ENCODE measurements at places on chromosomes 11 and 22. TPM values are rescaled to one million over a fixed set of nuclear protein-coding genes. Genes with fewer than 3 reads are reported as not detected.

PLAAT3 gene
- total RNA-seq = 41.0 TPM

DNA sequence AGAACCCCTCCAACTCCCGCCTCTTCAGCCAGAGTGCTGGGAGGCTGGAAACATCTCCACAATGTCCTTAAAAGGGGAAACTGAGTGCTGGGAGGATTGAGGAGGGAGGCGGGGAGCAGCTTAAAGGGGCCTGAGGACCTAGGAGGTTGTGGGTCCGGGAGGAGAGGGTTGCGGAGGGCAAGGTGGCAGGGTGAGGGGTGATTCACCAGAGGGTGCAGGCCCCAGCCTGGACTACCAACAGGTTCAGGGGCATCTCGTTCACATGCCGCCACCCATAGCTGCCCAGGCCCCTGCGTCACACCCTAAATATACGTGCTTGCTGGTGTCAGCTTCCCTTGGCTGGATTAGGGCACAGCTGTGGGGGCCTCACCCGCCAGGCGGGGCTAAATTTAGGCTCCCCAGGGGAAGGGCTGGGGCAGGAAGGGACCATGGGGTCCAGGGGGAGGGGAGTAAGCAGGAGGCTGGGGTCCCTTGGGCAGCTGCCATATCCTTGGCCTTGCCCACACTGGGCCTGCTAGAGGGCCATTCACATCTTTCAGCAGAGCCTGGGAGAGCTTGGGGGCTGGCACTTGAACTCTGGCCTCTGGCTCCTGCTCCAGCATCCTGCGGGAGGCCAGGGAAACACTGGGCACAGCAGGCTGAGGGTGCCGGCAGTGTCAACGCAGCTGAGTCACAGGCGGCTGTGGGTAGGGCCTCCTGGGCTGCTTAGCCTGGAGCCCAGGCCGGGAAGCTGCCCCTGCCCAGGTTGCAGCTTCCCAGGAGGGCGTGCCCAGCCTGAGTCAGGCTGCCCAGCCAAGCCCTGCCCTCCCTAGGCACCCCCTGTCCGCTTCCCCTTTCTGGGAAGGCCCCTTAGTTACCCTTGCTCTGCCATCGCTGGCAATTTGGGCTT lies 1.3 kb downstream of the EHBP1L1 start:
- no peak for DNase-seq
- peaks cover 31% of the 10 kb centered on the region for H3K27me3 ChIP-seq
- H3K4me3 ChIP-seq = no peak overlapping the region
- no peak overlapping the region for H3K27ac ChIP-seq
- peaks cover 2% of the 10 kb centered on the region for H3K4me1 ChIP-seq
- no peaks in the 10 kb centered on the region for H3K36me3 ChIP-seq

DNA sequence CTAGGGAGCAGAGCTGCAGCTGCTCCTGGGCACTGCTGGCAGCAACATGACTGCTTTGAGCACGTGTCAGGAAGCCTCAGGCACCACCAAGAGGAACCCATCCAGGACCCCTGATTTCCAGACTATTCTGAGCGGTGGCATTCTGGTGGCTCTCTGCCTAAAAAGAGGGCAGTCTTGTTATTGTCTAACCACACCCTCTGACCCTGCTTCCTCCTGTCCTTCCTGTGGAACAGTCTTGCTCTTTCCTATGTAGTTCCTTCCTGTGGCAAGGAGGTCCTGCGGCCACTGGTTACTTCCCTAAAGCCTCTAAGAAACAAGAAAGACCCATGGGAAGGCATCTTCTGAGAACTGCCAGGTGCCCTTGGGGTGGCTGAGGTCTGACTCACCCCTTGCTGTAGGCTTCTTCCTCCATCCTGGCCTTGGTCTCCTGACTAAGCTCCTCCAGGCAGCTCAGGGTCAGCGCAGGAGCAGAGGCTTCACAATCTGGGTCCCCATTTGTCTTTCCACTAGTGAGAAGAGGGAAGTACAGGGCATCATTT lies 13.1 kb upstream of the LYVE1 start:
- H3K4me3 ChIP-seq = no peak overlapping the region
- DNase-seq = no peak
- H3K36me3 ChIP-seq = no peaks in the 10 kb centered on the region
- H3K4me1 ChIP-seq = peaks cover 15% of the 10 kb centered on the region
- no peaks in the 10 kb centered on the region for H3K27me3 ChIP-seq
- H3K27ac ChIP-seq = no peak overlapping the region

- H3K27ac ChIP-seq = no peak overlapping the region
- no peaks in the 10 kb centered on the region for H3K36me3 ChIP-seq
- H3K4me1 ChIP-seq = no peaks in the 10 kb centered on the region
- no peak for DNase-seq
- no peak overlapping the region for H3K4me3 ChIP-seq
- peaks cover 60% of the 10 kb centered on the region for H3K27me3 ChIP-seq
Observed at GRCh38 chr11:130786586-130786985, 129.7 kb downstream of the SNX19 start.

GRCh38 chr11:66470015-66470414 lies 3.3 kb downstream of the PELI3 start:
- no peak overlapping the region for H3K27ac ChIP-seq
- DNase-seq = peak; percentile 69
- H3K27me3 ChIP-seq = no peaks in the 10 kb centered on the region
- H3K4me3 ChIP-seq = no peak overlapping the region
- no peaks in the 10 kb centered on the region for H3K36me3 ChIP-seq

- H3K36me3 ChIP-seq = no peaks in the 10 kb centered on the region
- no peaks in the 10 kb centered on the region for H3K27me3 ChIP-seq
- no peak for DNase-seq
- H3K27ac ChIP-seq = no peak overlapping the region
Observed at GRCh38 chr11:69010361-69010891, 2.6 kb downstream of the MRGPRF start.

DNA sequence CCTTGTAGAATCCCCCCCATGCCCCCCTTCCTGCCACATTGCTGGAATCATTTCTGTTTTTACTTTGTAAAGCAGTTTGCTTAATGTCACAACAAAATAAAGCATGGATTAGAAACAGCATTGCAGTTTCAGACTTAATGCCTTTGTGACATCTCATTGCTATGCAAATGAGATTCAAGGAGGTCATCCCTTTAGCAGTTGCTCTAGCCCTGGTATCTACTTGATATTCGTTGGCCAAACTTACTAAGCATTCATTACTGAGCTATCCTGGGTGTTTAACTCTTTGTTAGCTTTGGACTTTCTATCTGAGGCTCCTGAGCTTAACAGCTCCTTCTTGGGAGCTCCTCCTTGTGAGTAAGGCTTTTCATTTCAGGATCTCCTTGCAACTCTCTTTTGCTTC lies 16.3 kb downstream of the FAT3 start:
- no peak for DNase-seq
- H3K27me3 ChIP-seq = no peaks in the 10 kb centered on the region
- no peaks in the 10 kb centered on the region for H3K36me3 ChIP-seq

DNA sequence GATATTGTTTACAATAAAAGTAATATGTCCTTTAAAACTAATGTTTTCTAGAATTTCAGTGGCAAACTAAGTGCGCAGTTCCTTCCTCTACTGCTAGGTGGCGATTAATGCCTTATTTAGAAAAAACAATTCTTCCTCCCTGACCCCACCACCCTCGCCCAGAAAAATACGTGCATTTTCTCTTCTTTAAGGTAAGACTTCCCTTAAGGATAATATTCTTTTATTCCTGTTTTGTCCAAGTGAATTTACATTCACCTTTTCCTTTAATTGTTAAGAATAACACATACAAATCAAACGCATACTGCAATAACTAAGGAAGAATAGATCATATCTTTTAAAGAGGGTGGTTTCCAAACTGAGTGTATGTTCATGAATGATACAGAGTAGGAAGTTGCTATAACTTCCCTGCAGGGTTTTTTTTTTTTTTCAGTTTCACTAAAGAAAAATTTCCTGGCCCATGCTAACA lies 17.0 kb upstream of the PSMA1 start:
- no peak overlapping the region for H3K4me3 ChIP-seq
- no peak overlapping the region for H3K27ac ChIP-seq
- peak; percentile 62 for DNase-seq
- no peaks in the 10 kb centered on the region for H3K4me1 ChIP-seq

DNA sequence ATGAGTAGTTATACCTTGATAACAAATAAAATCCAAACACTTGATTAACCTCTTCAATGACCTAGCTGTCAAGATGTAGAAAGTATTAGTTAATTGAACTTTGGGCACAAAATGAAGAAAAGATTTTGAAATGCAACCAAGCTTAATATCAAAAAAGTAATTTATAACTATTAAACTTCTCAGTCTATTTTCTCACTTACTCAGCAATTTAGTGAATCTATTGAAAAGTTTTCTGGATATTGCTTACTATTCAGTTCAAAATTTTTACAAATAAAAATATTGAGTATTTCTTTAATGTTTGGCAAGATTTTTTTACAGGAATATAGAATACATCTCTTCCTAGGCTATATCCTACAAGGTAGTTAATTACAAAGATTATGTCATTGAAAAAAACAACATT lies 192.5 kb downstream of the GRIA4 start:
- no peaks in the 10 kb centered on the region for H3K27me3 ChIP-seq
- H3K4me1 ChIP-seq = no peaks in the 10 kb centered on the region
- no peak for DNase-seq
- H3K4me3 ChIP-seq = no peak overlapping the region

- no peak for DNase-seq
- no peak overlapping the region for H3K4me3 ChIP-seq
- H3K36me3 ChIP-seq = no peaks in the 10 kb centered on the region
- H3K27me3 ChIP-seq = peaks cover 90% of the 10 kb centered on the region
- no peaks in the 10 kb centered on the region for H3K4me1 ChIP-seq
Observed at GRCh38 chr11:27807596-27807995, 107.3 kb upstream of the BDNF start.

DNA sequence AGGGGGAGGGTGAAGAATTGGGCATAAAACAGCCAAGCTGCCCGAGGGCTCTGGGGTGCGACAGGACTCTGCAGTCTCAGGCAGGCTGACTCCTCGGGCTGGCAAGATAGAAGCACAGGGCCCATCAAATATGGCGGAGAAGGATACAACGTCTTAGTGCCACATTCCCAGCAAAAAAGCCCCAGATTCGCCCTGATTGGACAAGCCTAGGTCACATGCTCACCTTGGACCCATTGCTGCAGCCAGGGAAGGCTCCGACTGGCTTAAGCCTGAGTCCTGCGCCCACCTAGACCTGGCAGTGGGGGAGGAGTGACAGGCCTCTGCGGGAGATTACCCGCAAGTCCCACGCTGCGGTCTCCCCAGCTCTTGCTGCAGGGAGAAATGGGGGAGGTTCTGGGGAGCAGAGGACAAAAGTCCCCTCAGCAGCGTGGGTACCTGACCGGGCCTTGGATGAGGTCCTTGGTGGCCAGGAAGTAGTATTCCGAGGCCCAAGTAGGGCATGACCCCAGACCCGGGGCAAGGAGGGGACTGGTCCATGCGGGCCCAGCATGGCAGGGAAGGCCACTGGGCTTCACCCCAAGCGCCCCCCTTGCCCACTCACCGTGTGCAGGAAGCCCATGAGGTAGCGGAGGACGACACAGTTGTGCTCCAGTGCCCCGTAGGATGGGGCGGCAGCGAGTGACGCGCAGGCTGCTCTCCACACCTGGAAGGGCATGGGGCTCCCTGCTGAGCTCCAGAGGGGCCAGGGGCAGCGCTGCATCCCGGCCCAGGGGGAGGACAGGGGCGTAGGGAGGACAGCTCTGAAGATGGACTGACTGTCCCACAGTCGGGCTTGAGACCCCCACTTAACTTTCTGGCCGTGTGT lies 113.0 kb downstream of the ARHGAP8 start:
- H3K4me3 ChIP-seq = no peak overlapping the region
- H3K27me3 ChIP-seq = no peaks in the 10 kb centered on the region
- no peak for DNase-seq
- peaks cover 24% of the 10 kb centered on the region for H3K36me3 ChIP-seq
- H3K27ac ChIP-seq = no peak overlapping the region
